NT2/D1 (cell line): ENCODE measurements at places on chromosomes 13 and 19.

GRCh38 chr13:108527844-108528243 is 101.6 kb upstream of the MYO16 start:
- DNase-seq = no peak

DNA sequence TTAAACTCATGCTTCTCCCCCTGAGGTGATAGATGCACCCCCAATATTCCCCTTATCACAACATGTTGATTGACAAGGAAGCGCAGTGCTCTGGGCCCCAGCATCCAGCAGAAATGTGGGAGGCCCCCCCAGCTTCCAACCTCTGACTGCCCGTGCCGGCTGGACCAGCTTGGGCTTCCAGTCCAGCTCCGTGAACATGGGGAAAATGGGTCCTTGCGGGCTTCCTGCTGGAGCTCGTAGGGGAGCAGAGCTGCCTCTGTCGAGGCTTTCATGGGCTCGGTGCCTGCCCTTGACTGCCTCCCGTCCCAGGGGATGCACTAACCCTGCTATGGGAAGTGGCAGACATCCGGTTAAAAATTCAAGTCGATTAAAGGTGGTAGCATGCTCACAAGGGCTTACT is 188.9 kb downstream of the COL4A1 start:
- DNase-seq = no peak

- DNase-seq = no peak
Measured at GRCh38 chr13:37338726-37339385, 233.4 kb upstream of the CSNK1A1L start.

- no peak for DNase-seq
Measured at GRCh38 chr19:33344573-33344925, 29.0 kb upstream of the CEBPG start.

- no peak for DNase-seq
Measured at GRCh38 chr13:40206241-40207000, 460.0 kb downstream of the FOXO1 start.

GRCh38 chr19:55638864-55639359 is 1.9 kb upstream of the ZNF580 start:
- no peak for DNase-seq

- no peak for DNase-seq
Measured at GRCh38 chr19:53521373-53522202, 16.4 kb upstream of the ZNF331 start.
